ENCODE measurements at places on chromosomes 13 and 19. TPM values are rescaled to one million over a fixed set of nuclear protein-coding genes. Genes with fewer than 3 reads are reported as not detected.
A peak's percentile ranks its signal among the peaks of the same experiment; 100 is the strongest.

CALR3 gene
- total RNA-seq = not detected

DNA sequence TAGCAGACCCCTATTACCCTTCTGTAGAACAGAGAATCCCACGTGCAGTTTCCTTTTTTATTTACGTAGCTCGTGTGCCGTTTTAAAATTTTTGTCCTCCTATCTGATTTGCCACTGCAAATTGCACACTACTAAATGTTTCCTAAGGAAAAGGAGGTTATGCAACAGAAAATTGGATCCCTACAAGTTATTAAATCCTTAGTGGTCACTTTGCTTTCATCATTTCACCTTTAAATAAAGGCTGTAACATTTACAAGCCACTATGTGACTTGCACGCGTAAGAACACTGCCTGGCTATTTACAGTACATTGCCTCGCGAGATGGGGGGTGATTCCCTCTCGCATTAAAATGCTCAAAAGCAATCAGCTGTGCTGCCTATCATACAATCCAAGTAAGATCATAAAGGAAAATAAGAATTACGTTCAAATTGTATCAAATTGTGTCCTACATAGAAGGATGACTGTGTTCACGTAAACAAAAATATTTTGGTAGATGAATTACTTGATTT, 525.6 kb downstream of the SUCLA2 start:
- no peak overlapping the region for H3K27ac ChIP-seq
- H3K27me3 ChIP-seq = no peaks in the 10 kb centered on the region
- DNase-seq = no peak
- H3K4me1 ChIP-seq = no peaks in the 10 kb centered on the region

DNA sequence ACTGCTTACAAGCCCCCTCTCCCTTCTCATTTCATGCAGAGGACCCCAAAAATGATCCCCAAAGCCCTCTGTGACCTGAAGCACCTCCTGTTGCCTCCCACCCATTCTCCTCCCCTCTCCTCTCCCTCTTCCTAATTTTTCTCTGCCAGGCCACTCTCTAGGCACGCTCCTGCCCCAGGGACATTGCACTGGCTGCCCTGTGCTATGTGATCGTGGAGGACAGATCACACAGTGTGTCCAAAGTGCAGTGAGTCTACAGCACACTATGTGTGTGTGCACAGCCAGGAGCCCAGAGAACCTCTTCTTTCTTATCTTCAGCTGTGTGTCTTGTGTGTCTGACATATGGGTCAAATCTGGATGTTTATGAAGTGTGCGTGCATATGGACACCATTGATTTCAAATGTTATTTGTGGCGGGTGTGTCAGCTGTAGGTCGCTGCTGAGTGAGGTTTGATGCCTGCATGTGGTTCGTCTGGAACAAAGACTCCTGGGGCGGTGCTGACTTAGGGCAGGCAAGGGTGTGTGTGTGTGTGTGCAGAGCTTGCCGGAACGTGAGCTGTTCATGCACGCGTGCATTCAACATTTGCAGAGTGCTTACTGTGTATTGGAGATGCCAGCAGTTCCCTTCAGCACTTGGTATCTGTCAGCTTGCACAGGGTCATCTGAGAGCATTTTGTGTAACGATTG, 2.1 kb upstream of the KLHL26 start:
- H3K4me1 ChIP-seq = peaks cover 30% of the 10 kb centered on the region
- peak; percentile 29 for DNase-seq
- H3K36me3 ChIP-seq = peaks cover 3% of the 10 kb centered on the region

GRCh38 chr13:51043310-51043709, 67.8 kb downstream of the C13orf42 start:
- H3K27ac ChIP-seq = no peak overlapping the region
- DNase-seq = no peak
- no peak overlapping the region for H3K4me3 ChIP-seq
- no peaks in the 10 kb centered on the region for H3K36me3 ChIP-seq

DNA sequence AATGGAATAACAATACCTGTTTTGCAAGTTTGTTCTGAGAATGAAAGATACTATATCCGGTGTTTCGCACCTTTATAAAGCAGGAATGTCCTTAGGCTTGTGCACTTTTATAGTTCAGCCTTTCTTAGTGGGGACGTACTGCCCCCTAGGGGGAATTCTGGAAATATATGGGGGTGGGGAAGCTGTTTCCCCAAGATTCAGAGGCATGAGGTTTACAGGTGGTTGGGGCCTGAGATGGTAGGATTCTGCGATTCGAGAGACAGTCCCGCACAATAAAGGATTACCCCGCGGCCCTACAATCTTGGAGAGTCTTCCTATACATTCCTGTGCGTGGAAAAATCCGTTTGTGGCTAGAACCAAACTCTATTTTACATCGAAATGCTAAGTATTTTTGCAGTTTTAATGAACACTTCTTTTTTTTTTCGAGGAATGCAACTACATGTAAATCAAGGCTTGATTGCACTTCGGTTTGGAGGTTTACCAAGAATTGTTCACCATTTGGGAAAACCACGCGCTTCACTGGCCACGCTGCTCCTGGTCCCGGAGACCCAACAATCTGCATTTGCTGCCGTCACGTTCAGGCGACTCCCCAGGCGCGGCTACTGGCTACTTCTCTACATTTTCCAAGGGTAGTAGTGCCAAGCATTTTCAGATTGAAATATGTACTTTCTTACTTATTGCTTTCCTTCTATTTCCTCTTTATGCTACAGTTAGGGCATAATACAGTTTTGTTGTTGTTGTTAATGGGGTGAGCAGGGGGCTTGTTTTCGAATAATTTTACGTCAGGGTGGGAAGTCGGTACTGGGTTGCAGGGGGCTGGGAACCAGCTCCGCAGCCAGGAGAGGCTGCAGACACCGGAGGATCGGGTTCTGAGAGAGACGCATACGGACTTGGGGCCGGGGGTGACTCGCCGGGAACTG, 830 bp downstream of the NEK5 start:
- H3K36me3 ChIP-seq = no peaks in the 10 kb centered on the region
- peak overlapping the region; percentile 78 for H3K4me3 ChIP-seq
- H3K27me3 ChIP-seq = peaks cover 7% of the 10 kb centered on the region
- DNase-seq = peak; percentile 65

DNA sequence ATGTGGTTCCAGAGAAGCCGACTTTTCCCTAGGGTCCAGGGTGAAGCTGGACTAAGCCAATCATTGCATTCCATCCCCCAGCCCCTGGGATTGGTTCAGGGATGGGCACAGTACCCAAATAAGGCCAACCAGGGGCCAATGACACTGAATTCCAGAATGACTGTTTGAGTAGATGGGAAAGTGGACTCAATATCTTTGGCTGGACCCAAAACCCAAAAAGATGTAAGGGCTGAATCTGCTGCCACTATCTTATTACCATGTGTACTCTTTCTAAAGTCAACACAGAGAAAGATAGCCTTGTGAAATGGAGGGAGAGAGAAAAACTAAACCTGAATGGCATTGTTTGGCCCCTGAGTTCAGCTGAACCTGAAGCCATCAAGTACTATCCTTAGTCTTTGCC, 39.2 kb upstream of the TNFSF11 start:
- no peak for DNase-seq
- peaks cover under 1% of the 10 kb centered on the region for H3K36me3 ChIP-seq
- H3K4me3 ChIP-seq = no peak overlapping the region
- no peaks in the 10 kb centered on the region for H3K27me3 ChIP-seq
- peaks cover 4% of the 10 kb centered on the region for H3K4me1 ChIP-seq
- no peak overlapping the region for H3K27ac ChIP-seq

DNA sequence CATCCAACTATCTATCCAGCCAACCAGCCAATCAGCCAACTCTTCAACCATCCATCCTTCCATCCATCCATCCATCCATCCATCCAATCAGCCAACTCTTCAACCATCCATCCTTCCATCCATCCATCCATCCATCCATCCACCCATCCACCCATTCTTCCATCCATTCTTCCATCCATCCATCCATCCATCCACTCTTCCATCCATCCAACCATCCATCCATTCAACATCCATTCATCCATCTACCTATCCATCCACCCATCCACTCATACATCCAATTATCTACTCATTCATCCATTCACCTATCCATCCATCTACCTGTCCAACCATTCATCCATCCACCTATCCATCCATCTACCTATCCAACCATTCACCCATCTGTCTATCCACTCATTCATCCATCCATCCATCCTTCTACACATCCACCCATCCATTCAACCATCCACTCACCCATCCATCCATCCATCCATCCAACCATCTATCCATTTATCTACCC, 9.4 kb downstream of the ARHGEF18 start:
- H3K27ac ChIP-seq = no peak overlapping the region
- peaks cover 49% of the 10 kb centered on the region for H3K4me1 ChIP-seq
- no peaks in the 10 kb centered on the region for H3K27me3 ChIP-seq
- no peak for DNase-seq
- H3K36me3 ChIP-seq = peaks cover 83% of the 10 kb centered on the region
- H3K4me3 ChIP-seq = no peak overlapping the region

LILRB3 gene
- total RNA-seq = 0.62 TPM

- no peaks in the 10 kb centered on the region for H3K27me3 ChIP-seq
- H3K4me3 ChIP-seq = no peak overlapping the region
- H3K36me3 ChIP-seq = no peaks in the 10 kb centered on the region
- no peak overlapping the region for H3K27ac ChIP-seq
- H3K4me1 ChIP-seq = no peaks in the 10 kb centered on the region
Observed at GRCh38 chr13:21925720-21926119, 254.8 kb downstream of the FGF9 start.

C19orf33 gene
- total RNA-seq = not detected

CEACAM3 gene
- total RNA-seq = not detected

GRCh38 chr13:37129866-37130265, 24.4 kb upstream of the CSNK1A1L start:
- H3K36me3 ChIP-seq = no peaks in the 10 kb centered on the region
- no peak overlapping the region for H3K27ac ChIP-seq
- H3K4me1 ChIP-seq = no peaks in the 10 kb centered on the region
- DNase-seq = no peak
- no peak overlapping the region for H3K4me3 ChIP-seq
- H3K27me3 ChIP-seq = no peaks in the 10 kb centered on the region

- no peak for DNase-seq
- peaks cover 7% of the 10 kb centered on the region for H3K4me1 ChIP-seq
- no peak overlapping the region for H3K27ac ChIP-seq
- H3K27me3 ChIP-seq = no peaks in the 10 kb centered on the region
- no peak overlapping the region for H3K4me3 ChIP-seq
- peaks cover 28% of the 10 kb centered on the region for H3K36me3 ChIP-seq
Observed at GRCh38 chr19:4705413-4706131, 18.1 kb downstream of the DPP9 start.

USHBP1 gene
- 0.27 TPM for total RNA-seq

GRCh38 chr13:76300688-76301087, 585.5 kb downstream of the KCTD12 start:
- H3K4me1 ChIP-seq = no peaks in the 10 kb centered on the region
- no peak for DNase-seq
- no peaks in the 10 kb centered on the region for H3K36me3 ChIP-seq
- H3K4me3 ChIP-seq = no peak overlapping the region
- H3K27ac ChIP-seq = no peak overlapping the region

GRCh38 chr19:56838909-56839651, 1.4 kb downstream of the PEG3 start:
- peaks cover 2% of the 10 kb centered on the region for H3K27me3 ChIP-seq
- no peaks in the 10 kb centered on the region for H3K4me1 ChIP-seq
- peaks cover 17% of the 10 kb centered on the region for H3K36me3 ChIP-seq
- H3K4me3 ChIP-seq = peak overlapping the region; percentile 27

GRCh38 chr19:36198119-36198518, 16.3 kb downstream of the ZNF565 start:
- no peak overlapping the region for H3K27ac ChIP-seq
- no peak overlapping the region for H3K4me3 ChIP-seq
- H3K4me1 ChIP-seq = no peaks in the 10 kb centered on the region
- H3K36me3 ChIP-seq = peaks cover 6% of the 10 kb centered on the region

ZNF560 gene
- not detected for total RNA-seq

KLF1 gene
- not detected for total RNA-seq

GRCh38 chr13:107518780-107519179, 696.6 kb downstream of the LIG4 start:
- no peak overlapping the region for H3K27ac ChIP-seq
- no peak for DNase-seq
- H3K36me3 ChIP-seq = no peaks in the 10 kb centered on the region
- no peak overlapping the region for H3K4me3 ChIP-seq
- H3K27me3 ChIP-seq = no peaks in the 10 kb centered on the region
- no peaks in the 10 kb centered on the region for H3K4me1 ChIP-seq

DNA sequence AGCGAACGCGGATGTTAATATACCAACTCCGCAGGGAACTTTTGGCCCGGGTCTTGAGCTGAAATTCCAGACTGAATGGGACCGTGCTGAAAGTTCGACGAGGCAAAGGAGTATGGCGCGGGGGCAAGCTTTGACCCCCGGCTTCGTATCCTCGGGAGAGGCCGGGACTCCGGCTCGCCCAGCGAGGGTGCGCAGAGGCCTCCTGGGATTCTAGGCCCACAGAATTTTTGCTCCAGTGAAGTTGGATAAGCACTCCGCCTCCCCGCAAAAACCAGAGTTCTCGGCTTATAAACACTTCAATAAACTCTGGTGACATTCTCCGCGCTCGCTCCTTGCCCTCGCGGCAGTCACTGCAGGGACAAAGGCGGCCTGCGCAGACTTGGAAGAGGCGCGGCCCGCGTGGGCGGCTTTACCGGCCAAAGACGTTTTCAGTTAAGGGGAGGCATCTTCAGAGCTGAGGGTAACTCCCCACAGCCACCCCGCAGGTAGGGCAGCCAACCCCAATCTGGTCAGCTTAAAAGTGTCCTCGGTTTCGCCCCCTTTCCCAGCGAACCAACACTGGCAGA, 112.6 kb downstream of the KCNRG start:
- no peak for DNase-seq
- H3K27ac ChIP-seq = peak overlapping the region; percentile 62
- peak overlapping the region; percentile 81 for H3K4me3 ChIP-seq
- H3K4me1 ChIP-seq = peaks cover 66% of the 10 kb centered on the region

GRCh38 chr19:13841086-13841961, 35.6 kb upstream of the NANOS3 start:
- peaks cover 39% of the 10 kb centered on the region for H3K36me3 ChIP-seq
- DNase-seq = peak; percentile 29
- peaks cover 60% of the 10 kb centered on the region for H3K4me1 ChIP-seq
- no peaks in the 10 kb centered on the region for H3K27me3 ChIP-seq

- H3K27ac ChIP-seq = no peak overlapping the region
- no peaks in the 10 kb centered on the region for H3K36me3 ChIP-seq
- peaks cover 8% of the 10 kb centered on the region for H3K4me1 ChIP-seq
- no peak for DNase-seq
- H3K27me3 ChIP-seq = peaks cover 36% of the 10 kb centered on the region
- no peak overlapping the region for H3K4me3 ChIP-seq
Observed at GRCh38 chr19:50557009-50557613, 11.1 kb downstream of the LRRC4B start.

DNA sequence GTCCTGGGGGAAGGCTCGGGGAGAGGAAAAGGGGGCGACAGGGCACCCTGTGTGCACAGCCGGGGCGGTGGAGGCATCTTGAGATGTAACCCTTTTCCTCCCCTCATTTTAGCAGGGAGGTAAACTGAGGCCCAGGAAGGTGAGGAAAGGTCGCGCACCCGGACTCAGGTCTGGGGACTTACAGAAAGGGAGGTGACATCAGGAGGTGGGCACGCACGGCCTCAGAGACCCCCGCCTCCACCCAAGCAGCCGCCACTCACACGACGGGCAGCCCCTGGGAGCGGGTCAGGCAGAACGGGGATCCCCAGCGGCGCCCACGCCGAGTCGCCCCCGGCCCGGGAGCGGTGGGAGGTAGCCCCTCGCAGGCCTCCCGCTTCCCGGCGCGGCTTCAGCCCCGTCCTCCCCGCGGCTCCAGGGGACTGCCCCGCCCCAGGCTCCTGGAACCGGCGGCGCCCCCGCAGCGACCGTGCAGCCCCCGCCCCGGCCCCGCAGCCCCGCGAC, 477 bp downstream of the PIP5K1C start:
- peaks cover 20% of the 10 kb centered on the region for H3K4me1 ChIP-seq
- H3K27ac ChIP-seq = peak overlapping the region; percentile 79
- peak overlapping the region; percentile 85 for H3K4me3 ChIP-seq
- no peaks in the 10 kb centered on the region for H3K27me3 ChIP-seq
- H3K36me3 ChIP-seq = no peaks in the 10 kb centered on the region
